ENCODE measurements at places on chromosomes 7 and 10.
A peak's percentile ranks its signal among the peaks of the same experiment; 100 is the strongest.

DNA sequence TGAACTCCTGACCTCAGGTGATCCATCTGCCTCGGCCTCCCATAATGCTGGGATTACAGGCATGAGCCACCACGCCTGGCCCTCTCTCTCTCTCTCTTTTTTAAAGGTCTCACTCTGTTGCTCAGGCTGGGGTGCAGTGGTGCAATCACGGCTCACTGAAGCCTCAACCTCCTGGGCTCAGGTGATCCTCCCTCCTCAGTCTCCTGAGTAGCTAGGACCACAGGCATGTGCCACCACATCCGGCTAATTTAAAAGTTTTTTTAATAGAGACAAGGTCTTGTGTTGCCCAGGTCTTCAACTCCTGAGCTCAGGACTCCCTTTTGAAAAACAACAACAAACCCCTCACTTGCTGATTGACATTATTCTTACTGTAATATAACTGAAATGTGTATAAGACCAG lies 11.6 kb downstream of the PALD1 start:
- DNase-seq: no peak

DNA sequence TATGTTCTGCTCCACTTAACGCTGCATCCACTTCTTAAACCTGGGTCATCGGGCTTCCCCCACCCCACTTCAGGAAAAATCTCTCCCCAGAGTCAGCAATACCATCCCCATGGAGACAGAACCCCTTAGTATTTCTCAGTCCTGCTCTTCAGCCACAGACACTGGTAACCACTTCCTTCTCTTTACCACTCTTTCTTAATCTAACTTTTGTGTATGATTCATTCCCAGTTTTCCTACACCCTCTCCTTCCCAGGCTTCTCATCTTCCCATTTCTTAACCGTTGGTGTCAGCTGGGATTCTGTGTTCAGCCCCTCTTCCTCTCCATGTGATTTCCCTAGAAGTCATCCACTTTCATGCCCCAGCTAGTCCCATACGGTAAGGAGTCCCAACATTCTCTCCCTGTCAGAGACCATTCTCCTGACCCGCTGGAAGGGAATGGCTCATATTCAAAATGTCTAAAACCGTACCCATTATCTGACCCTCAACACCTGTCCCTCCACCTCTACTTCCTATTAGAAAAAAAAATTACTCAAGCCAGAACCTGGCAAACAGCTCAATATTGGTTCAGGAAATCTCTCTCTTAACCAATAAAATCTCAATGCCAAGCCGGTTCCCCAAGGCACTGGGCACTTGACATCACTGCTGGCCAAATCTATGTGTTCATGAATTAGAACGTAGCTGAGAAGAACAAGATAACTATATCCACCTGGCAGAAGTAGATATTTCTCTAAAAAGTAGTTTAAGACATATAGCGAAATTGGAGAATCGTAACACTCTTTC lies 89.4 kb downstream of the DGKI start:
- DNase-seq: no peak

- DNase-seq: no peak
Measured at GRCh38 chr10:69468751-69469089, 17.5 kb downstream of the TSPAN15 start.

GRCh38 chr7:7859411-7859810 lies 109.2 kb upstream of the GLCCI1 start:
- DNase-seq: no peak

DNA sequence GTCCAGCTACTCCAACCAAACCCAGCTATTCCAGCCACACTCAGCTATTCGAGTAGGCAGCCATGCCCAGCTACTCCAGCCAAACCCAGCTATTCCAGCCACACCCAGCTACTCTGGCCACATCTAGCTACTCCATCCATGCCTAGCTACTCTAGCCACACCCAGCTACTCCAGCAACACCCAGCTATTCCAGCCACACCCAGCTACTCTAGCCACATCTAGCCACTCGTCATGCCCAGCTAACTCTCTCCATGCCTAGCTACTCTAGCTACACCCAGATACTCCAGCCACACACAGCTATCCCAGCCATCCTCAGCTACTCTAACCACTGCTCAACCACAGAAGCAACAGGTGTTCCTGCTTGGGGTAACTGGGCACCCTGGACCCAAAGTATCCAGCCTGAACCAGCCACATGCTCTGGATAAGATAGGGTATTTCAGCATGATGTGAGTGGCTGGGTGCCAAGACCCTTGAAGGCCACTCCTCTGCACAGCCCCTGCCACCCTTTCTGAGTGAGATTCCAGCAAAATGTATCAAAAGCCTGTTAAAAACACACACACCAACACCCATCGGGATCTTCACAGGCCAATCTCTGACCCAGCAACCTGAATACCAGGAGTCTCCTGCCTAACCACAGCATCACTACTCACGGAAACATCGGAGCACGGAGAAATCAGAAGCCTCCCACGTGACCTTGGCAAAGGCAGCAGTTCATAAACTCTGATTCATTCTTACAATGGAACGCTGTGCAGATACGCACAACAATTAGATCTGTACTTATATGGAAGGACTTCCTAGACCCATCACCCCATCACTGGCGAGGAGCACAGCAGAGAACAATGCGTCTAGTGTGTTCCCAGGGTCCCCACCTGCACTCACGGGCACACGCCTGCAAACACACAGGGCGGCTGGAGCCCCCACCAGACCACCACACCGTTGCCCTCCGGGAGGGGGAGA lies 51.8 kb upstream of the DNAAF5 start:
- no peak for DNase-seq

GRCh38 chr10:5364890-5365338 lies at the start of gene UCN3:
UCN3 (plus strand) TSS chr10:5364966; CDS start chr10:5373721, 8,755 bp downstream.
- DNase-seq: no peak

DNA sequence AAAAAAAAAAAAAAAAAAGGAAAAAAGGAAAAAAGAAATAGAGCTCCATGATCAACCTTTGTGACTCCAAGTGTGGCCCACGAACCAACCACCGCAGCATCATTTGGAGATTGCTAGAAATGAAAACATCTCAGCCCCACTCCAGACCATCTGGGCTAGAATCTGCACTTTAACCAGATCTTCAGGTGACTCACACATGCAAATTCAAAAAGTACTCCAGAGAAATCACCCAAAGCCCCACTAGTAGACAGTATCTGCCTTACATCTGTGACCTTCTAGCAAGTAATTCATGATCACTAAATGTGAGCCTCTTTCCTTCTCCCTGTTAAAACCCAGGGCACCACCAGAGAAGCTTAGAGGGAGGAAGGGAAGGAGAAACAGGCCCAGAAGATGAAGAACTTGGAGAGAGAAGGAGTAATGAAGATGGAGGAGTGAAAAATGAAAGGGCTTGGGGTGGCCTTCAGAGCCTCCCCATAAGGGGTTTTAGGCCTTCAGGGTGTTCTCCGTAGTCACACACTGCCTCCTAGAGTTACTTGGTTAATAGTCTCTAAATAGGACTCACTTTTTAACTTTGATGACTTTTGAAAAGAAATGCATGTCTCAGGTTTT lies 94.0 kb downstream of the SLC37A3 start:
- no peak for DNase-seq

DNA sequence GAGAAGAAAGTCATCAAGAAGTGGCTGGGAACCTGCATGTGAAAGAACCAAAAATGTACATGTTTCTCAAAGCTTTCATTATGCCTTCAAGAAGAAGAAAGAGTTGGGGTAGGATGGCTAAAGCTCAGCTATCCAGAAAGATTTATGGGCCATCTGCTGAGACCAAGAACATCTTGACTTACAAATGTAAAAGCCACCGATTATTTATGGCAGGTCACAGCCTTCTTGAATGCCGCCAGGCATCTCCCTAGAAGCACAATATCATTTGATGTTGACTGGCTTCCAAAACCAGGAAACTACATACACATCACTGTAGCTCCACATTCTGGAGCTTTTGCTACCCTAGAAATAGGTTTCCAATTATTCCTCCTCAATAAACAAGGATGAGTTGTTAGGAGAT lies 254.2 kb upstream of the AOAH start:
- no peak for DNase-seq

- DNase-seq: no peak
Measured at GRCh38 chr10:34240039-34240438, 575.1 kb downstream of the PARD3 start.

DNA sequence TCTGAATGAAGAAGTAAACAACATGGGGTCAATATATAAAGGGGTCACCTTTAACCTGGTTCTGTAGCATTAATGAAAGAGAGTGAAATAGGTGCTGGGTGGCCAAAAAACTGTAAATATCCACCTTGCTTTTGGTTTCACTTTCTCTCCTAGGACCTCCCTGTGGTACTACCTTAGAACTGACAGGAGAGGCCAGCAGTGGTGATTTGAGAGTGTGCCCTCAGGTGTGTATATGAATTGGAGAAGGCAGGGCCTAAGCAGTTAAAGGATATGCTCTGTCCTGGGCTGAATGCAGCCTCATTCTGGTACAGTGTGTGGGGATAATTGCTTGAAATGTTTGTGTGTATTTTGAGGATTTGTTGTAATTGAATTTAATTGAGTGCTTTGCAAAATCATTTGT lies 62.0 kb downstream of the BBS9 start:
- no peak for DNase-seq

DNA sequence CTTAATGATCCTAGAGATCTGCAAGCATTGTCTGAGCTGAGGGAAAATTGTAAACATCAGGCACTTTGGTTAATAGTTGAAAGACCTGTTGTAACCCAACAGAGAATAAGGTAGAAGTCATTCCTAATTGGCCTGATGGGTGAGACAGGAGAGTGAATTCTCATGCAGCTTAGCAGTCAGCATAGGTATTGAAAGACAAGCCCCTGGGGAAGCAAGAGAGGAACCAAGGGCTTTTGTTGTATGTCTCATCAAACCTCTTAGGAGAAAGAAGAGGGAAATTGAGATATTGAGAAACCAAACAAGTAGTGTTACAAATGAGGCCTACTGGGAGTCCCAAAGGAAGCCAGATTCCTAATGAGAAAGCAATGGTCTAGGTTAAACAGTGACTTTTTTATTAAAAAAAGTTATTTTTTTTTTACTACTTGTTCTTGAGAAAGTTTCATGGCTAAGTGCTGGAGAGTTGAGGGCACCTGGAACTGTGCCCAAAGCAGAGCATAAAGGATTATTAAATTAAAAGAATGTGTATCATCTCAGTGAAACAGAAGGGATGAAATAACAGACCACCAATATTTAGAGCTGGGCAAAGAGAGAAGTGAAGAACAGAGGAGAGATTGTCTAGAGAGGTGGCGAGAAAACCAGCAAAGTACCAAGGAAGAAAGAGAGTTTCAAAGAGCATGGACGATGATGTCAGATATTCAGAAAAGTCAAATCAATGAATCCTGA lies 168.9 kb downstream of the CDK14 start:
- DNase-seq: no peak

- no peak for DNase-seq
Measured at GRCh38 chr10:27801171-27801785, 55.7 kb upstream of the MKX start.

- peak; percentile 82 for DNase-seq
Measured at GRCh38 chr10:80504158-80504811, 33.4 kb upstream of the SH2D4B start.

DNA sequence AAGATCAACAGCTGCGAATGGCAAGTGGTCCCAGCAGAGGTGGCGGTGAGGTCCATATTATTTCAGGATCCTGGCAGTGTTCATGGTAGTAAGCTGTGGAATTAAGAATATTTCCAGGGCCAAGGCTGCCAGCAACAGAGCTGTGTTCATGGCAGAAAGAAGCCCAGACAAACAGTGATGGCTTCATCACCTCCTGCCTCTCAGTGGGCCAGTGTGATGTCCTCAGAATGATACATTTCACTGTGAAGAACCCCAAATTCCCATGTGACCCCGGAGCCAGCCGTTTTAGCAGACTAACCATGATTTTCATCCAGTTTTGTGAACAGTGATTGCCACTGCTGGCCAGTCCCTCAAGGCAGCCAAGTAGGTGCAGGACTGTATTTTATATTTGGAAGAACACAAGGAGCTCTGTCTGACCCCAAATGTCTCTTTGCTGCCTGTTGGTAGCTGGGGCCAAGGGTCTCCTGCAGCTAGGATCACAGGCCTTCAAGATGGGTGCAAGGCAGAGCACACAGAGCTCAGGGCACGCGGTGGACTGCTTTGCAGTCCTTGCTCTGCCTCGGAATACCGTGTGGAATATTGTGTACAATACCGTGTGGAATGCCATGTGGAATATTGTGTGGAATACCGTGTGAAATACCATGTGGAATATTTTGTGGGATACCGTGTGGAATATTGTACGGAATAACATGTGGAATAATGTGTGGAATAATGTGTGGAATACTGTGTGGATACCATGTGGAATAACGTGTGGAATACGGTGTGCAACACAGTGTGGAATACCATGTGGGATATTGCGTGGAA lies 132.3 kb upstream of the CHST15 start:
- peak; percentile 14 for DNase-seq

- DNase-seq: no peak
Measured at GRCh38 chr7:85602196-85602595, 415.3 kb upstream of the SEMA3D start.

- peak; percentile 53 for DNase-seq
Measured at GRCh38 chr7:128211626-128212025, 29.5 kb upstream of the LEP start.

DNA sequence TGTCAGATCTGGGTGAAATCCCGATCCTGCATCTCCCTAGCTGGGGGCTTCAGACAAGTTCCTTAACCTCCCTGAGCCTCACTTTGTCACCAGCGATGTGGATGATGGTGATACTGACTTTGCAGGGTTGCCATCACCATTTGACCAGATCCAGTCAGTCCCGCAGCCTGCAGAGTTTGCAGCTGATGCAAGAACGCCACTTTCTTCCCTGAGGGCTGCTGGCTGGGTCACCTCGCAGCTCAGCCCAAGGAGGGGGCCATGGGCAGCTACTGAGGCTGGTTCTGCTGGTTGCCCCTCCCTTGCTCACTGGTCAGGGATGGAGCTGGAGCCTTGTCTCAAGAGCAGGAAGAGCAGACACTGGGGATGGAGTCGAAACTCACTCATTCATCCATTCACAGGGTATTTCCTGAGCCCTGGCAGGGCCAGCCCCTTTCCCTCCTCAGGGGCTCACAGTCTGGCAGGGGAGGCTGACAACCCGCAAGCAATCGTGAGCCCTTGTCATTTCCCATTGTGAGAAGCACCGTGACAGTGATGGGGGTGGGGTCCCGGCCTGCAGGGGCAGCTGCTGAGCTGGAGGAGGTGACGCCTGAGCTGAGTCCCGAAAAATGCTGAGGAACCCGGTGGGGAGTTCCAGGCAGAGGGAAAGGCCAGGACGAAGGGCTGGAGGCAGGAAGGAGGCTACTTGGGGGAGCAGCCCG lies 111.1 kb upstream of the TCF7L2 start:
- peak; percentile 87 for DNase-seq

DNA sequence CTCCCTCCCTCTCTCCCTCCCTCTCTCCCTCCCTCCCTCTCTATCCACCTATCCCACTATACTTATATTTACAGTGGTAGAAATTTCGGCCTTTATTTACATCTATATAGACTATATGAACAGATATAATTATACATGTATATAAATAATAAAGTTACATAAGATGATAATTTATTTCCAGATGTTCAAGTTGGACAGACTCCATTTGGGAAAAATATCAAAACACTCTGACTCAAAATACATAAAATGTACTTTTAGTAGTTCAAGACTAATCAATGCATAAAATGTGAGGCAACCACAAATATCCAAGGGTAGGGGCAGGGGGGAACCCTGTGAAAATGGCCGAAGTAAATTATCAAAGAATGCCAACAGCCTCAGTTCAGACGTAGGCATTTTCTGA lies 203.0 kb downstream of the FANK1 start:
- DNase-seq: no peak

Measured in endodermal cell (in vitro differentiated cells).